ENCODE measurements at places on chromosomes 2 and 18.

- no peak for DNase-seq
Measured at GRCh38 chr2:22991844-22992243, 393.1 kb upstream of the KLHL29 start.

GRCh38 chr18:21980744-21981143, 188.6 kb upstream of the GATA6 start:
- no peak for DNase-seq

GRCh38 chr2:2756886-2757285, 425.8 kb upstream of the MYT1L start:
- DNase-seq, result no peak

DNA sequence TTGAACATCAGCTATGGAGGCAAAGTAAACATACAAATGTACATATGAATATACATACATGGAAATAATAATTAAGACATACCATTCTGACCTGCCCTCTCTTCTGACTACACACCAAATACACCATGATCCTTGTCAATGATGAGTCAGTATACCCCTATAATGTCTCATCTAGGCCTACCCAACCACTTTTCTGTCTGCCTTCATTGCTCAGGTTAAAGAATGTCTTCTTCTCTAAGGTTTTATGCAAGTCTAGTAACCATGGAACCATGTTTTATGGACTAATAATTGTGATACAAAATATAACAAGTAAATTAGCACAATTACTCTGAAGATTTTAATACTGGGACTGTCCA, 128.7 kb downstream of the NCKAP5 start:
- no peak for DNase-seq

GRCh38 chr2:112634153-112634873, 11.4 kb upstream of the SLC20A1 start:
- DNase-seq, result no peak
